ENCODE measurements at places on chromosomes 6 and 20.
A peak's percentile ranks its signal among the peaks of the same experiment; 100 is the strongest.

DNA sequence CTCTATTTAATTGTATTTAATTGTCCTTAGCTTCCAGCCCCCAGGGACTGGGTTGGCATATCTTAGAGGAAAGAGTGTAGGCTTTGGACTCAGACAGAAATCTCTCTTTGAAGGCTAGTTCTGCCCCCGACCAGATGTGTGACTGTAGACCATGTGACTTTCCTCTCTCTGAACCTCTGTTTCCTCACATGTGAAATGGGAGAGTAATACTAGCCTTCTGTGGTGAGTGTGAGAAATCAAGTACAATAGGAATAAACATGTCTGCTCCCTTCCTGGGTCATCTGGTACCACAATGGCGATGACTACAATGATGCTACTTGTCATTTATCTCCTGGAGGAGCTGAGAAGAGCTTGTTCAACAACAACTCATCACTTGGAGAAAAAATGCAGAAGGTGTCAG, 179.9 kb downstream of the LRFN2 start:
- DNase-seq: no peak

GRCh38 chr20:49403911-49404310, 78.6 kb downstream of the KCNB1 start:
- DNase-seq: no peak

GRCh38 chr6:71900642-71901041, 14.3 kb downstream of the RIMS1 start:
- DNase-seq: no peak

DNA sequence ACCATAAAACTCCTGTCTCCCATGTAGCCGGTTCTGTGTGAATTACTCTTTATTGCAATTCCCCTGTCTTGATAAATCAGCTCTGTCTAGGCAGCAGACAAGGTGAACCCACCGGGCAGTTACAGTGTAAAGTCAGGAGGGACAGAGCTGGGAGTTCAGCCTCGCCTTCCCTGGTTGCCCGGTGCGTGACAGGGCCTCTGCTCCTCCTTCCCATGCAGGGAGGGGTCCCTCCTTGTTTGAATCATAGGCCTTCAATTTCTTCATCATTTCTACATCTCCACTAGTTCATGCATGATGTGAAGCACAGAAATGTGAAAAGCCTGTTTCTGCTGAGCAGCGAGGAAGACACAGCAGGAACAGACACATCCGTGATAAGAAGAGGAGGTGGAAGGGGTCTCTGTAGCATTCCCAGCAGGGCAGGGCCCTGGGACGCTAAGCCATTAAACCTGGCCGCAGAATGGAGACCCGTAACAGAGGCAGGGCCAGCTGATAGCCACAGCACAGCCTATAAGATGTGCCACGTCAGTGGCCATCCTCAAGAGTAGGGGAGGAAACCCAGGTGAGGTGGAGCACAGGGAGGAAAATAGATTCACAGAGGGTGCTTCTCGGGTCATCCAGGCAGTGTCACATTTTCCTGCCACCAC, 106.7 kb upstream of the CST7 start:
- no peak for DNase-seq

- no peak for DNase-seq
Measured at GRCh38 chr6:87336367-87336766, 7.3 kb upstream of the GJB7 start.

DNA sequence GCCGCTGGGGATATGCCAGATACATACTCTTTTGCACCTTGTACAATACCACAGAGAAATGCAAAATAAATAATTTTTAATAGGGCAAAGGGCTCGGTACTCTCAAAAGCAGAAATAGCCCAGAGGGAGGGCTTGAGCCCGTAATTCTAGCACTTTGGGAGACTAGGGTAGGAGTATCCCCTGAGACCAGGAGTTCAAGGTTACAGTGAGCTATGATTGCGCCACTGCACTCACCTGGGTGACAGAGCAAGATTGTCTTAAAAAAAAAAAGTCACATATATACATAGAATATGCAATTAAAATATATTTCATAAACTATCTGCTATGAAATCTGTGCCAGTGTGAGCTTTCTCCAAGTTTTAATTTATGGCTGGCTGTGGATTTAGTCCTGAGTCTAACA, 818 bp upstream of the TRMT11 start:
- DNase-seq: no peak

- no peak for DNase-seq
Measured at GRCh38 chr6:159760602-159761057, 1.2 kb upstream of the ACAT2 start.

DNA sequence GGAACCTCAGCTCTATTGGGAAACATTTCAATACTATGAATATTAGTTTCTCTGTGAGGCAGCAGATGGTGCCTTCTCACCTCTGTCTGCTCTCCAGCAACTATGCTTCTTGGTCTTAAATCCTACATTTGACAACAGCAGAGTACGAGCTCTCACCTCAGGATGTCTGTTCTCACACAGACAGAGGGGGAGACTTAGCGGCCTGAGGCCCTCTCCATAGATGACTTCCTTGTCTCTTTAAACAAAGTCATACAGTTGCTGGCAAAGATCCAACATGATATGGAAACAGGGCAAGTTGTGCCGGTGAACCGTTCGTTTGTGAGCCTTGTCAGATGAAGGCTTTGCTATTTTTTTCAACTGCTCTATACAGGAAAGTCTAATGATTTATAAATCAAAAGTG, 43.7 kb upstream of the GABRR1 start:
- no peak for DNase-seq

DNA sequence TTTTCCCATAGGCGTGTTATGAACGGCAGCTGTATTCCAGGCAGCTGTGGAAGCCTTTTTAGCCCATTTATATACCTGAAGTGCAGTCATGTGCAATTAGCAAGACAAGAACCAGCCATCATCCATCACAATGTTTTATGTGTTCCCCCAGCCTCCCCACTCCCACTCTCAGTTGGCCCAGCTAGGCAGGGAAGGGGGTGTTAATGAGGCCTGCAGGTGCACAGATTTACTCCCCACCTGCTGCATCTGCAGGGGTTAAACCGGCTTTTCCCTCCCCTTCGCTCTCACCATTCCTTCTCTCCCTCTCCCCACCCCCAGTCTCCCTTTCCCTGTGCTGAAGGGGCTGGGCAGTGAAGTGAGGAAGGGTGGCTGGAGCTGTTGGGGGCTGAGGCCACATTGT, 149.8 kb upstream of the AKAP12 start:
- no peak for DNase-seq

- DNase-seq: no peak
Measured at GRCh38 chr6:139765825-139766285, 391.4 kb upstream of the CITED2 start.

DNA sequence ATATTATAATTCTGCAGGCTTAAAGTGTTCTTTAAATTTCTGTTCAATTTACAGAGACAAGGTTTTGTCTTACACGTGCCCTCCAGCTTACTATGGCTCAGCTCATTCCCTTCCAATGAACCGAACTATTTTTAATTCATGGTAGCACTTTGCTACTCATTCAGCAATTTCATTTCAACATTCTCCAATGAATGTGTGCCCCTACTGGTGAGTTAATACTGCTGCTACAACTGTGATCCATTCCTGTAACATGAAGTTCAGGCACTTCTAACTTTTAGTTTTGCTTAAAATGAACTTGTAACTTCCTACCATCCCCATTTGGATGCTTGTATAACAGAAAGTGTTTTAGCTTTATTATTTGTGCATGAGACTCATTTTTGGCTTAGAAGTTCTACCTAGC, 99.7 kb downstream of the F13A1 start:
- no peak for DNase-seq

DNA sequence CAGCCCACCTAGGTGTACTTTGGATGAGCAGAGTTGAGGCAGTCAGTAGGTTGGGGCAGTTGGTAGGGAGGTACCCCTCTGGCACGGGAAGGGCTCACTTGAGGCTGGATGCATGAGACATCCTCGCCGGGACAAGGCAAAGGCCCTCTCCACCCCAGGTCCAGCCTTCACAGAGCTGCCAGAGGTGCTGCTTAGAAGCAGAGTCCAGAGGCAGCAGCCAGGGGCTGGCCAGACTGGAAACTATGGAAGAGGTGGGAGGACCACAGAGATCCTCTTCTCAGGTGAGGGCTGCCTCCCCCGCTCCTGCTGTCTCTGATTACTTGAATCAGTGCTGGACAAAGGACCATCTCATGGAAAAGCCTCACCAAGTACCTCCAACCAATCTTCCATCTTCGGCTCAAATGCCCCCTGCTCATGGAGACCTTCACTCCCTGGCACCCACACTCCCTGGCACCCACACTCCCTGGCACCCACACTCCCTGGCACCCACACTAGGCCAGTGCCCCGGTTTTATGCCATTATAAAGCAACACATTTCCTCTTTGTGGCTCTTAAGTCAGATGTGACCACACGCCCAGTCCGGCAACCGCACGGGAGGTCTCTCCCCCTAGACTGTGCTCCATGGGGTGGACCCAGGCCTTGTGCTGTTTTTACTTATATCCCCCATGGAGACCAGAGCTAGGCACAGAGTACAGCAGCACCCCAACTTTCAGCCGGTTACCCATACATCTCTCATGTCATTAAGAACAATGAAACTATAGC, 100.1 kb downstream of the YTHDF1 start:
- DNase-seq: no peak

DNA sequence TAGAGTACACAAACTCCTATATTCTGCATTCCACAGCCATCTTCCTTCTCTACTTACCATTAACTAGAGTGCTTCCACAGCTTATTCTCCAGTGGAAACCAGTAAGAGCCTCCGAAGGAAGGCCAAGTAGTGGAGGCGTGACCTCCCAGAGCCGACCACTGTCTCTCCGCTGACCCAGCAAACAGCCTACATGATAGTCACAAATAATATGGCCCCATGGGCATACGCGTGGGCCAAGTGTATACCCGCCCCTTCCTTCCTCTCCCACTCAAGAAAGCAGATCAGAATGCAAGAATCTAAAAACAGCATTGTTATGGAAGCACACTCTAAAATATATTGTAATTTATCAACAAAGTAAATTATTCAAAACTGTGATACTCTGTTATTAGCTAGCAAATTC, 526.6 kb upstream of the JARID2 start:
- no peak for DNase-seq

- no peak for DNase-seq
Measured at GRCh38 chr20:50089140-50089786, 23.7 kb downstream of the UBE2V1 start.

DNA sequence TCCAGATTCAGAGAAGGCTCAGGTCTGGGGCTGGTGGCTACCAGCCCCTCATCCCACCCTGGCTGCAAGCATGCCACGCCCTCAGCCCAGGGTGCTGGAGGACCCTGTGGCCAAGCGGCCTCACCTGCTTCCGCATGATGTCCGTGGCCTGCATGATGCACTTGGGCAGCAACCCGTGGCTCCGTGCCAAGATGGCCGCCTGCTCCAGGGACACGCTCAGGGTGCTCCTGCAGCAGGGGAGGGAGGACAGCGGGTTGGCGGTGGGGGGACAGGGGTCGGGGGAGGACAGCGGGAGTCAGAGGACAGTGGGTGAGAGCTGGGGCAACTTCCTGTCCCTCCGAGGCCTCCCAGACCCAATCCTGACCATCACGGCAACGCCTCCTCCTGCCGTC, 200.1 kb downstream of the PREX1 start:
- no peak for DNase-seq

DNA sequence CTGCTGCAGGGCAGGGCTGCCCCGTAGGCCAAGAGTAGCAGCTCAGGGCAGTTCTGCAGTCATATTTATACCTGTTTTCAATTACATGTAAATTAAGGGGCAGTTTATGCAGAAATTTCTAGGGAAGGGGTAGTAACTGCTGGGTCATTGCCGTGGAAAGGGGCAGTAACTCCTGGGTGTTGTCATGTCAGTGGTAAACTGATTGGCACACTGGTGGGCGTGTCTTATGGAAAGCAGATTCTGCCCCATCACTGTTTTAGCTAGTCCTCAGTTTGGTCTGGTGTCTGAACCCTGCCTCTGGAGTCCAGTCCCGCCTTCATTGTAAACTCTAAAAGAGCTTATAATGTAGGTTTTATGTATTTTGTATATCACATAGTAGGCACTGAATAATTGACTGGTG, 22.1 kb downstream of the MAP3K4 start:
- no peak for DNase-seq

- no peak for DNase-seq
Measured at GRCh38 chr20:11867291-11867919, 50.3 kb upstream of the BTBD3 start.

DNA sequence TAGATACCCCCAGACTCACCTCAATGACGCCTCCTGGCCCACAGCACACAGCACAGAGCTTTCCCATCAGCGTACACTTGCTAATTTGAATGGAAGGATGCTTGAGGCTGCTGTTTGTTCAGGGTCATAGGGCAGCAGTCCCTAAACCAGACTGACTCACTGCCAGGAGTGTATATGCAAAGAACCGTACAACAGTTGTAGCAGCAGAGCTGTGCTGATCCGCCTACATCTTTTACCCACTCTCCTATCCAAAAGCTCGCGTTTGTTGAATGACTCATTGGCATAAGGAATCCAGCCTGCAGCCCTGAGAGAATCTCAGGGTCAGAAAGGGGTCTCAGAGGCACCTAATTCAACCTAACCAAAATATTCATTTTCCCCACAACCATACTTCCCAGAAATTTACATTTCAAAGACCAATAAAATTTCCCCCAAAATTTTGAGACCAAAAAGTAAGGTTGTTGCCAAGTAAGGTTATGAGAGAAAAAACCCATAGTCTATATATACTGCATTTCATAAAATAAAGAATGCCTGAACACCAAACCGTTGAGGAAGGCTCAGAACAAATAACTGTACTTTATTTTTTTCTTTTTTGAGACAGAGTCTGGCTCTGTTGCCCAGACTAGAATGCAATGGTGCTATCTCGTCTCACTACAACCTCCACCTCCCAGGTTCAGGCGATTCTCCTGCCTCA, 35.3 kb upstream of the CCND3 start:
- peak; percentile 12 for DNase-seq

GRCh38 chr6:138145402-138145801, 16.3 kb upstream of the ARFGEF3 start:
- DNase-seq: no peak

GRCh38 chr20:9119776-9120175, 50.9 kb downstream of the PLCB4 start:
- DNase-seq: no peak

DNA sequence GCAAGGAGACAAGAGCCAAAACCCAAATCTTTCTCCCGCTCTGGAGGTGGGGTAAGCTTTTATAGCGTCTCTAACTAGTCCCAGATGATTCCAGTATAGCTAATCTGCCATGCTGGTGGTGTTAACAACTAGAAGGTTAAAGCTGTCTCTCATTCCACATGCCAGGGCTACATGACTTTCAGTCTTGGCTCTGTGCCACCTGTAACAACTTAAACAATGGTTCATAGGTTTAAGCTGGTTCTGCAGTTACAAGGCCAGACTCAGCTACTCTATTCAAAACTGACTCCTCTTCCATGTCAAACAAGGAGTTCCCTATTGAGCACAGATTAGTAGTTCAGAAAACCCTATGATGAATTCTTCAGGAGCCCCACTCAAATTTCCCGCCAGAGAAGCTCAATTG, 128.9 kb downstream of the ELOVL4 start:
- no peak for DNase-seq

DNA sequence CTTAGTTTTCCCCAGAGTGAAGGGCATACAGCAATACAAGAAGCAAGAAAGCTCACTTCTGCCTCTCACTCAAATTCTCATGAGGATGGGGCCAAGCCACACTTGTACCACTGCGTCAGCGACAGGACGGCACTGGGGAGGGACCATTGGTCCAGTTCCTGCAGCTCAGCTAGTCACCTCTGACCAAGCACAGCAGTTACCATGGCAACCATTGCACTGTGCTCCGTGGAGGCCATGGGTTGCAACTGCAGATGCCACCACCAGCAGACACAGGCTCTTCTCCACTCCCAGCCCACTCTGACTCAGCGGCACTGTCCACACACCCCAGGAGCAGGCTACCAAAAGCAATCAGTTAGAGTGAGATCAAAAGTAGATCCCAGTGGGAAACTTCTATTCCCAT, 441.1 kb upstream of the ARID1B start:
- DNase-seq: no peak

All from CD4-positive, alpha-beta T cell treated with Interleukin-15 for 4 hours (primary cell).